HFFc6 (cell line): ENCODE measurements at places on chromosomes 5 and 9. TPM values are rescaled to one million over a fixed set of nuclear protein-coding genes. Genes with fewer than 3 reads are reported as not detected.
A peak's percentile ranks its signal among the peaks of the same experiment; 100 is the strongest.

GRCh38 chr9:69397384-69398214 is 72.6 kb downstream of the ENTREP1 start:
- no peak overlapping the region for H3K4me3 ChIP-seq
- H3K27ac ChIP-seq = no peak overlapping the region
- H3K4me1 ChIP-seq = peaks cover 12% of the 10 kb centered on the region; the same call in 1 of the 2 replicates
- no peak for DNase-seq

GRCh38 chr9:76787677-76788076 is 23.4 kb downstream of the PCA3 start:
- no peak for DNase-seq
- H3K36me3 ChIP-seq = no peaks in the 10 kb centered on the region
- no peak overlapping the region for H3K4me3 ChIP-seq
- no peak overlapping the region for H3K27ac ChIP-seq

Gene FREM1
- 0.03 TPM in 1 of 2 replicates, not detected in the other for total RNA-seq

DNA sequence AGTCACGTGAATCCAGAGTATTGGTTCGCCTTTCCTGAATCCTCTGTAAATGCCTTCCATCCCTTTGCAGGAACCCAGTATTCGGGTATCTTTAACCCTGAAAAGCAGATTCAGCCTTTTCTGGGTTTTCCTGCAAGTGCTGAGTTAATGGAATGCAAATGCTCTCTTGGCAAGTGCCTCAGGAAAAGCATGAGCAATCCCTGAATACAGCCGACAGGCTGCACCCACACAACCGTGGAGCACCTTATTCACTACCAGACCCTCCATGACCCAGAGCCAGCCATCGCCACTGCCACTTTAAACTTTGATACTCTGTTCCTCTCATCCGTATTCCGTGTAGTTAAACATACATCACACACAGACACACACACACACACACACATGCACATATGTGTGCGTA is 54.4 kb downstream of the ZNF622 start:
- peak; percentile 41 for DNase-seq
- no peak overlapping the region for H3K27ac ChIP-seq
- peak overlapping the region; percentile 3; the same call in 1 of the 2 replicates for H3K4me3 ChIP-seq
- H3K27me3 ChIP-seq = no peaks in the 10 kb centered on the region; the same call in 1 of the 2 replicates

DNA sequence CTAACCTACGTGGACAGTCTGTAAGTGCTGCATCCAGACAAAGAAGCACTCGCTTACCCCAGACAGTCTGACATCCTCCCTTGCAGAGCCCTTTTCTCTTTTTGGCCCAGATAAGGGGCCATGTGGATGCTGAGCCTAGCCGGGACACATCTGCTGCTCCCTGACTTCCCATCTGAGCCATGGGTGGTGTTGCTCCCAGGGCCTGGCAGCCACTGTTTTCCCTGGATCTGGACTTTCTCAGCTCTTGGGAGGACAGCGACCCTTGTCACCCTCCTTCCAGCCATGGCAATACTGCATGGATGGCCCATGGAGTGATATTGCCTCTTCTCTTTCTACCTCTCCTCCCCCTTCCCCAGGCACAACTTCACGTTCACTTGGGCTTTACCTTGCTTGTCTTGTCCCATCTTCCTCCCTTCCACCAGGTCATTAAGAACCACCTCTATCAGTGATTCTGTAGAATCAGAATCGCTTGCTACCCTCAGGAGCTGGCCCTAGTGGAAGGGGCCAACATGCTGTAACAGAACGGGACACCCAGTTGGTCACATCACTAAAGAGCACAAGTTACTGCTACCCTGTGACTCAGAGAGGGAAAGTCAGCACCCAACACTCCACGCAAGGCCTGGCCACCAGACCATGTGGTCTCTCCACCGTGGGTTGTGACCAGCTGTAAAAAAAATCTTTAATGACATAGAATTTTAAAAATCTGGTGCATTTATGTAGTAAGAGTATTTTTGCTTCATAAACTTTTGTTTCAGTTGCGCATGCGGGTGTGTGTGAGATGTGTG is 4.4 kb downstream of the NEURL1B start:
- peaks cover 18% of the 10 kb centered on the region for H3K4me1 ChIP-seq
- no peaks in the 10 kb centered on the region; the same call in none of the 2 replicates for H3K36me3 ChIP-seq
- DNase-seq = no peak

- peak overlapping the region; percentile 90 for H3K27ac ChIP-seq
- peaks cover 9% of the 10 kb centered on the region for H3K36me3 ChIP-seq
- DNase-seq = no peak
- no peaks in the 10 kb centered on the region; the same call in 1 of the 2 replicates for H3K27me3 ChIP-seq
Measured at GRCh38 chr5:149154650-149155049, 13.4 kb downstream of the ABLIM3 start.

- peaks cover 18% of the 10 kb centered on the region for H3K36me3 ChIP-seq
- H3K27me3 ChIP-seq = peaks cover 9% of the 10 kb centered on the region
Measured at GRCh38 chr9:110156416-110156815, 51.5 kb downstream of the C9orf152 start.

DNA sequence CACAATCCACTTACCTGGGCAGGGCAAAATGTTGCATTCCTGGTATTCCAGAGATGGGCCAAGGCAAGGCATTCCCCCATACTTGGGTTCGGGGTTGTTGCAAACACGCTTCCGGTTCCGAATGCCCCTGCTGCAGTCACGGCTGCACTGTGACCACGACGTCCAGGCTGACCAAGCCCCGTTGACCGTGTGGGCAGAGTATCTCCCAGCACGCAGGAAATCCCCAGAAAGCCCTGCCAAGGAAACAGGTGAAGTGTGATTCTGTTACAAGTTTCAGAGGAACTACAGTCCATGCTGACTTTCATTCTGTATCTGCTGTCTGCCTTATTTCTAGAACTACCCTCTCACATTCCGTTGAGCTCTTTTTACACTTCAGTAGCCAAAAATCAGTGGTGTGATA is 483.0 kb downstream of the SEMA5A start:
- H3K36me3 ChIP-seq = peaks cover 50% of the 10 kb centered on the region
- peaks cover 66% of the 10 kb centered on the region for H3K4me1 ChIP-seq
- no peak for DNase-seq
- H3K4me3 ChIP-seq = no peak overlapping the region

DNA sequence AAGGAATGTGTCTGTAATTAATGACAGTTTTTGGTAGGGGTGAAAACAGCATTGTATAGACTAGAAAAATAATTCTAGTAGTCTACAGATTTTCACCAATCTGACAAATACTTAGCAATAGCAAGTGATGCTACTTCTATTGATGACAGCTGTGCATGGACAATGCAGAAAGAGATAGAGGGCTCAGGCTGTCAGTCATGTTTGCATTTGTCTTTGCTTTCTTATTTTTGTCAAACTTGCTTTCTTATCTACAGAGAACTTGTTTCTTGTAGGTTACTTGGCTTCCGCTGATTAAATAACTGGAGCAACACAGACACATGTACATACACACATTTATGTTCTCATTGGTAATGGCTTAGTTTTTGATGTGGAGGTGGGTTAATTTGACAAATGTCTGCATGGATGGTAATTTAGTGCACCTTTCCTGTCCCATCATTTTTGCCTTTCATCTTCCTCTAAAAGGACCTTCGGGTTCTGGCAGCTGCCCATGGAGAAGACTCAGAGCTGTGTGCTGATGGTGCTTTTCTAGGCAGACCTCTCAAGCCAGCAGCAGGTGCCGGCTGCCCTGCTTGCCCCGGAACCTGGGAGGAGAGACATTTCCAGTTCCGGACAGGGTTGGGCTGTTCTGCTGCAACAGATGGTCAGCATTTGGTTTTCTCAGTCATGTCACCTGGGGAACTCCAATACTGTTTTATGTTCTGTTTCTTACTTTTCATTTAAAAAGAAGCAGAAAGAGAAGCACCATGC is 28.8 kb downstream of the CAMK4 start:
- no peaks in the 10 kb centered on the region for H3K36me3 ChIP-seq
- H3K4me3 ChIP-seq = no peak overlapping the region
- H3K27me3 ChIP-seq = no peaks in the 10 kb centered on the region
- DNase-seq = no peak

DNA sequence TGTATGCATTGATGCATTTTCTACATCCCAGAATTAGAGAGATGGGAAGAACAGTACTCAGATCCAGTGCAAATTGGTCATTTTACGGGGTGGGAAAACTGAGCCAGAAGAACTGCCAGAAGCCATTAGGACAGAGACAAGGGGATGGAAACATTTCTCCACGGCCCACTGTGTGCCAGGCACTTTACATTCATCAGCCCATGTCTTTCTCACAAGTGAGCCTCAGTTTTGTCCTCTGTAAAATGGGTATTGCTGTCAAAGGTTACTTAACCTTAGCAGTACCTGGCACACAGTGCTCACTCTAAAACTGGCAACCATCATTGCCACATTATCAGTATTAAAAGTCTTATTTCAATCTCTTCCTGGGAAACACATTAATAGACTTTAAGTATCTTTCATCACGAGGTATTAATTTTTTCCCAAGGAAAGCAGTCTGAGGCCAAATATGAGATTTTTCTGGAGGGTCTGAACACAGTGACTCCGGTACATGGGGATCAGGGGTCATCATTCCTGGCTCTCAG is 5.2 kb downstream of the DUSP1 start:
- H3K27ac ChIP-seq = peak overlapping the region; percentile 99
- peaks cover 54% of the 10 kb centered on the region for H3K36me3 ChIP-seq
- peaks cover 47% of the 10 kb centered on the region for H3K4me1 ChIP-seq
- peaks cover 78% of the 10 kb centered on the region for H3K27me3 ChIP-seq
- peak; percentile 87 for DNase-seq
- H3K4me3 ChIP-seq = peak overlapping the region; percentile 99

GRCh38 chr5:156378159-156378558 is 51.2 kb downstream of the SGCD start:
- H3K4me3 ChIP-seq = no peak overlapping the region
- no peak for DNase-seq
- no peaks in the 10 kb centered on the region; the same call in 1 of the 2 replicates for H3K27me3 ChIP-seq
- H3K4me1 ChIP-seq = peaks cover 23% of the 10 kb centered on the region

- H3K4me1 ChIP-seq = peaks cover 8% of the 10 kb centered on the region; the same call in 1 of the 2 replicates
- H3K4me3 ChIP-seq = no peak overlapping the region
- no peaks in the 10 kb centered on the region for H3K27me3 ChIP-seq
- no peak overlapping the region for H3K27ac ChIP-seq
- no peaks in the 10 kb centered on the region for H3K36me3 ChIP-seq
- DNase-seq = no peak
Measured at GRCh38 chr9:109868207-109868606, 88.2 kb downstream of the PALM2AKAP2 start.

- H3K36me3 ChIP-seq = no peaks in the 10 kb centered on the region
- no peaks in the 10 kb centered on the region for H3K4me1 ChIP-seq
- H3K4me3 ChIP-seq = no peak overlapping the region
- no peak for DNase-seq
Measured at GRCh38 chr5:108702546-108702945, 45.2 kb upstream of the FER start.

DNA sequence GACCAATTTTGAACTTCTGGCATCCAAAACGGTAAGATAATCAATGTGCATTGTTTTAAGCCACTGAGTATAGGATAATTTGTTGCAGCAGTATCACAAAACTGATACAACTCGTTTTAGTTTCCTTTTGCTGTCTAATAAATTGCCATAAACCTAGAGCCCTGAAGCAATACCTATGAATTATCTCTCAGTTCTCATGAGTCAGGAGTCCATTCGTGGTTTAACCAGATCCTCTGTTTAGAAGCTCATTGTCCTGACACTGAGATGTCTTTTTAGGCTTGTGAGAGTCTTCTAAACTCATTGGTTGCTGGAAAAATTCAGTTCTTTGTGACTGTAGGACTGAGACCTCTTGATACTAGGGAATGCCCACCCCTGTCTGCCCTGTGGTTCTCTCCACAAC is 262.9 kb downstream of the SEMA5A start:
- no peaks in the 10 kb centered on the region; the same call in 1 of the 2 replicates for H3K27me3 ChIP-seq
- peaks cover 25% of the 10 kb centered on the region for H3K36me3 ChIP-seq
- DNase-seq = peak; percentile 36
- H3K27ac ChIP-seq = no peak overlapping the region; the same call in 1 of the 2 replicates
- H3K4me3 ChIP-seq = no peak overlapping the region; the same call in 1 of the 2 replicates
- peaks cover 47% of the 10 kb centered on the region for H3K4me1 ChIP-seq

DNA sequence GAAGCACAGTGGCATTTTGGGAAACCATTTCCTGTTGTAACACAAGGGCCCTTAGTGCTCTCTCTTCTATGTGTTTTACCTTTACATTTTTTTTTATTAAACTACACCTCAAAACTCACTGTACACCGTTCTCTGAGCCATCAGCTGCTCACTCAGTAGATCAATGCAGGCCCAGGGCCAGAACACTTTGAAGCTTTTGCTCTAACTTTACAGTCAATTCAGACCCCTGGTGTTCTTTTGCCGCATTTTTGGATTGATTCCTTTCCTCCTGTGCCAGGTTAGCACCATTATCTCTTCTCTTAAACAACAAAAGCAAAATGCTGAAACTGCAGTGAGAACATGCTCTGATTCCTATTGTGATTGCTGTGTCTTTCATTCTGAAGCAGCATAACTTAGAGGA is 269.8 kb upstream of the RGMB start:
- no peak for DNase-seq
- peaks cover 11% of the 10 kb centered on the region for H3K4me1 ChIP-seq
- H3K36me3 ChIP-seq = no peaks in the 10 kb centered on the region
- no peak overlapping the region for H3K4me3 ChIP-seq
- no peaks in the 10 kb centered on the region for H3K27me3 ChIP-seq
- no peak overlapping the region for H3K27ac ChIP-seq
